ENCODE measurements at places on chromosomes 4 and X.

DNA sequence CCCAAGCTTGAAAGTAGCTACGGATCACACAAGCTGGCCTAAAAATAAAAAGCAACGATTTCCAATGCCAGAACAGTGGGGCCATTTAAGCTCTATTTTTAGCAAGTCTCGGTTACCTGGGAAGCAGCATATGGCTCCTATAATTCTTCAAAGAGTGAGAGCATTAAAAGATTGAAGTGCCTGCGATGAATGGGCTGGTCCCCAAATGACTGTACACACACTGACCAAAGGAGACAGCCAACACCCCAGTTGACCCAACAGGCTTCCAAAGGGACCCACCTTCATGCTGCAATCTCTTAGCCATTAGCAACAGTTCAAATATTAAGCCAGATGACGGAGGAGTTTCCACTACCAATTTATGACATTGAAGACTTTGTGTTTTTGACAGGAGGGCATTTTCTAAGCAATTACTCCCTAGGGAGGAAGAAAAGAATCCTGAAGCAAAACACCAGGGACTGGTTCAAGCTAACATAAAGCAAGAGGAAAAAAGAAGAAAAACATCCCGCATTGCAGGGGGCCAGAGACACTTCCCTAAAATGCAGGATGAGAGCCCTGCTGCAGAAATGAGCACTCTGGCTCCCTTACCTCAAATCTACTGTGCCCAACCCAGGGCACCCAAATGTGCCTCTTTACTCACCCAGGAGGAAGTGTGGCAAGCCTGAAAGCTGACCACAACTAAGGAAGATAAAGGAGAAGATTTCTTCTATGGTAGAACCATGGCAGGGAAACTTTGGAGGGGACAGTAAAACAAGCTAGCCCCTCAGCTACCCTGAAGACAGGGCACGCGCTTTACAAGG, 21.6 kb downstream of the SH3KBP1 start:
- no peak for DNase-seq

DNA sequence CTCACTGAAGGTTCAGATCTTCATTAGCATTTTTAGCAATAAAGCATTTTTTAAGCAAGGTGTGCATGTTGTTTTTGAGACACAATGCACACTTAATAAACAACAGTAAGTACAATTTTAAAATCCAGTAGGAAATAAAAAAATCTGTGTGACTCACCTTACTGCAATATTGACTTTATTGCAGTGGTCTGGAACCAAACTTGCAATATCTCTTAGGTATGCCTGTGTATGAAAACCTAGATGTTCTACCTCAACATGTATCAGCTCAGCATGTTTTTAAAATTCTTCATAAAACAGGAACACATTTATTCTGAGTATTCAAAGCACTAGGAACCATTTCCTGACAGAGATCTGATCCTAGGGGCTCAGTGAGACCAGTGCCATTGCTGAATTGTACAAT, 26.7 kb downstream of the NR0B1 start:
- DNase-seq, result no peak

GRCh38 chr4:3202836-3203820, 45.8 kb upstream of the MSANTD1 start:
- no peak for DNase-seq

- DNase-seq, result no peak
These were observed 58.2 kb upstream of the PTCHD1 start for GRCh38 chrX:23276475-23276874.

GRCh38 chrX:109920325-109920724, 82.6 kb upstream of the TMEM164 start:
- no peak for DNase-seq

DNA sequence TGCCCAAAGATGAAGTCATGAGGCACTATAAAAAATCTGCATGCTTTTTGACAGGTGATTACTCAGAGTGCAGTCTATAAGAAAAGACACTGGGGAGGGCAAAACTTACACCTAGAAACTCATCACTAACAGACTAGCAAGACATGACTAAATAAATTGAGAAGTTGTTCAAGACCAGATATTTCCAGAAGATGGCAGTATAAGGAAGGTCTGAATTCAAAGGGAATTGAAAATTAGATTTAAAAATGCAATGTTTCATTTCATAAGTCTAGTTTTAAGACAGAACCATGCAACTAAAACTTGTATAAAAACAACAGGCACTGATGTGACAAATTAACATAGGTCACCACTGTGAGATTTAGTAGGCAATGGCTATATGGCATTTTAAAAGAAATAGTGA, 232.5 kb upstream of the POF1B start:
- DNase-seq, result no peak

- no peak for DNase-seq
These were observed 69.3 kb downstream of the OPHN1 start for GRCh38 chrX:68363984-68364383.

GRCh38 chr4:125801373-125801772, 486.6 kb downstream of the FAT4 start:
- no peak for DNase-seq

DNA sequence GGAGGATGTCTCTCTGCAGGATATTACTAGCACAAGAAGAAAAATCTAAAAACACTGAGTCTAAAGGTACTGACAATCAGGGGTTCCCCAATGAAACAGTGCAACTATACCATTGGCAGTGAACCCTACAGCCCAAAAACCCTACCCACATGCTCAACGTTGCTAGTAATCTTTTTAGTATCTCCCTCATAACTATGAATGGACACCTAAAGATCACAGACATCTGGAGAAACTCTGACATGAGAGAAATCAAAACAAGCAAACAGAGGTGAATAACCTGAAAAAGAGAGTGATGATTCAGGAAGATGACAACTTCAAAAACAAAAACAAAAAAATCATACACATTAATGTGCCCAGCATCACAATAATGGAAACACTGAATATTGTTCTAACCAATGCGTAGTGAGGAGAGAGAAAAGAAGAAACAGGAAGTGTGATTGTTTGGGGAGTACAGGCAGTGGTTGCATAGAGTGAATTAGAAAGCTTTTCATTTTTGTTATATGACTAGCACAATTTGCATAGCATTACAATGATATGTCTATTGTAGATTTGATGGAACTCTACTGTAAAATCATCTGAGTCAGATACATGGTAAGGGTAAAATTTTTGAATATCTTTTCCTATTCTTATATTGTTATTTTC, 78.9 kb upstream of the FMR1 start:
- no peak for DNase-seq

DNA sequence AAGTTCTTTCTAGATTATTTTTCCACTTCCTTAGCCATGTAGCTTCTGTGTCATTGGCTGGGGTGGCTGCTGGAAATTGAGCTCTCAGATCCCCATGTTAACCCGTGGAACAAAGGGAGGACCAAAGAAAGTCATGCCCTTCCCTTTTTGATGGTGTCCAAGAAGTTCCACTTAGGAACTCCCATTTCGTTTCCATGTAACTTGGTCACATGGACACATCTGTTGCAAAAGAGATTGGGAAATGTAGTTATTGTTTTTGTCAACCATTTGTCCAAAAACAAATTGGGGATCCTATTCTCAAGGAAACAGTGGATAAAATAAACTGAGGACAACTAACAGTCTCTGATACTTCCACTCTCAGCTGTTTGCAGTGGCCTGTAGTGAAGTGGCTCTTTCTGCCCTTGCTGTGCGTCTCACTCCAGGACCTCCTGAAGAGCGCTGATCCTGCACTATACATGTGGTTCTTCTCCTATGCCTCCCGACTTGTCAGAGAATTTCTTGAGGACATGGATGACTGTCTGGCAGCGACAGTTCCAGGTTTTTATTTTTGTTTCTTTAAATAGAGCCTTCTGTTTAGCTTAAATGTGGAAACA, 125.3 kb upstream of the LNX1 start:
- no peak for DNase-seq

- no peak for DNase-seq
These were observed 50.8 kb upstream of the SETD7 start for GRCh38 chr4:139606579-139607501.

GRCh38 chr4:173919861-173920260, 363.6 kb downstream of the FBXO8 start:
- no peak for DNase-seq

DNA sequence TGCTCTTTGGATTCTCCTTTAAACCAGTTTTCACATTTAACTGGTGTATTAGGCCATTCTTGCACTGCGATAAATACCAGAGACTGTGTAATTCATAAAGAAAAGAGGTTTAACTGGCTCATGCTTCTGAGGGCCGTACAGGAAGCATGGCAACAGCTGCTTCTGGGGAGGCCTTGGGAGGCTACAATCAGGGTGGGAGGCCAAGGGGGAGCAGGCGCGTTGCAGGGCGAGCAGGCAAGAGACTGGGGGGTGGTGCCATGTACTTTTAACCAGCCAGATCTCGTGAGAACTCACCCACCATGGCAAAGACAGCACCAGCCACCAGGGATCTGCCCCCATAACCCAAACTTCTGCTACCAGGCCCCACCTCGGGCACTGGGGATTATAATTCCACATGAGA, 38.1 kb downstream of the RNF212 start:
- DNase-seq, result no peak

DNA sequence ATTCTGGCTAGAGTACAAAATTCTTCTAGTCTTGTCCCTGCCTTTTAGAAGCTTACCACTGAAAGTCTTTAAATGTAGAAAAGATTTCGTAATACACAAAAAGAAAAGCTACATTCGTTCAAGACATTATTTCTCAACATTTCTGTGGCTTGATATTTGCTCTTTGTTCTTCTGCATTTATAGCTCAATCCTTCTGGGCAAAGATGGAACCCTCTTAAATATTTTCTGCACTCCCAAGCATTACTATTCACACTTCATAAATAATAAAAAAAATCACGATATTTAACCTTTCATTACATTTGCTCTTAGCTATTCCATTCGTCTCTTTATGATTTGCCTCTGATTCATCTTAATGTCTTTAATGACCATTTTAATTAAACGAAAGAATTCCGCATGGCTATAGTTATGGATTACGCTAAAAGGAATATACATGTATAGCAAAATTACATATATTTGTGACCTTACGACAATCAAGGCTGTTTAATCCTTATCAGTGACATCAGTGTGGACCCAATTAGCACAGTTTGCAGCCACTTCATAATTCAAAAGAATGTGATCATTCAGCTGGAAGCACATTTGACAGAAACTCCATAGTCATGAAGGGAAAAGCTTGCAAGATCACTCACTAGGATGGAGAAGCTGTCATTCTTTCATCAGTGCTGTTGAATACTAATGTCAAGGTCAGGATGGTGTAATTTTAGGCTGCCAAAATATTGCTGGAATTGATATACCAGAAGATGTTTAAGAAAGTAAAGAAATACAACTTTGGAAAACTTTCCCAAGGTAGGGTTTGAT, 1075.0 kb upstream of the TENM3 start:
- no peak for DNase-seq

- DNase-seq, result no peak
These were observed 142.8 kb upstream of the PPP1R2C start for GRCh38 chrX:42920752-42921151.

- DNase-seq, result no peak
These were observed 721 bp downstream of the FAM184B start for GRCh38 chr4:17780501-17781299.

DNA sequence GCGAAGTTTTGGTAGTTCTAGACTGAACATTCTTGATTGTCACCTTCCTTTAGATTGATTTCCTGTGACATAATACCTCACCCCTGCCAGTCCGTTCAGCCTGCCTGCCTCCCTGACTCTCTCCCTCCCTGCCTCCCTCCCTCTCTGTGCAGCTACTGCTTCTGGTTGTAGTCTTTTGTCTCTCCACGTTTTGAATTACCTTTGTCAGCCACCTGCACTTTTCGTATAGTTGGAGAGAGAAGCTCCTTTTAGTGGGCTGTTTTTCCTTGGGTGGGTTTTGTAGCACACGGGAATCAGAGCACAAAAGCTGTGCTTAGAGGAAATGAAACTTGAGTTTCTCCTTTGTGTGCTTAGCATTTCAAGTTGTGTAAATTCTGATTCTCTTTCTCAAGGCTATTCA, 32.6 kb upstream of the MSMO1 start:
- no peak for DNase-seq

GRCh38 chrX:39957816-39958566, 139.8 kb downstream of the BCOR start:
- no peak for DNase-seq

DNA sequence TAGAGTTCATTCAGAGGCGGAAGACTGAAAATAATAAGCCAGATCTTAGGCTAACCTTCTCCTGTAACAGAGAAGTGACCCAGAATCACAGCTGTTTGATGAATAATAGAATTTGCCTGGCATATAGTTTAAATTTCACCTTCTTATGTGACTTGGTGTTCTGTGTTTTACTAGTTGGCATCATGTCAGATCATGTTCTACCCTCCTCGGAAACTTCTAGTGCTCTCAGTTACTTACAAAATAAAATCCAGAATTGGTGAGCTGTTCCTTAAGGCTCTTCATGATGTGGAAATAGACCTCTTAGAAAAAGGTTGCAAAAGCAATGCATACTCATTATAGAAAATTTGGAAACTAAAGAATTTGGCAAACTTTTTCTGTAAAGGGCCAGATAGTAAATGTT, 31.1 kb downstream of the TMEM164 start:
- no peak for DNase-seq
